IgD-negative memory B cell (primary cell): ENCODE measurements at places on chromosomes 2 and 18. TPM values are rescaled to one million over a fixed set of nuclear protein-coding genes. Genes with fewer than 3 reads are reported as not detected.

B3GNT7 gene
- polyA plus RNA-seq: 3.3 TPM

APLF gene
- polyA plus RNA-seq: 2.3 TPM

HAT1 gene
- 49.0 TPM for polyA plus RNA-seq

STAT4 gene
- 1.9 TPM for polyA plus RNA-seq

UGT1A5 gene
- not detected for polyA plus RNA-seq

GREB1 gene
- polyA plus RNA-seq: not detected

SERPINB13 gene
- polyA plus RNA-seq: not detected

ALMS1 gene
- polyA plus RNA-seq: 2.3 TPM

MROH2A gene
- not detected for polyA plus RNA-seq

CDH19 gene
- not detected for polyA plus RNA-seq
